CD4-positive, alpha-beta T cell treated with Interferon alpha-2 for 1 hour (primary cell): ENCODE measurements at places on chromosomes 12 and 14.
A peak's percentile ranks its signal among the peaks of the same experiment; 100 is the strongest.

DNA sequence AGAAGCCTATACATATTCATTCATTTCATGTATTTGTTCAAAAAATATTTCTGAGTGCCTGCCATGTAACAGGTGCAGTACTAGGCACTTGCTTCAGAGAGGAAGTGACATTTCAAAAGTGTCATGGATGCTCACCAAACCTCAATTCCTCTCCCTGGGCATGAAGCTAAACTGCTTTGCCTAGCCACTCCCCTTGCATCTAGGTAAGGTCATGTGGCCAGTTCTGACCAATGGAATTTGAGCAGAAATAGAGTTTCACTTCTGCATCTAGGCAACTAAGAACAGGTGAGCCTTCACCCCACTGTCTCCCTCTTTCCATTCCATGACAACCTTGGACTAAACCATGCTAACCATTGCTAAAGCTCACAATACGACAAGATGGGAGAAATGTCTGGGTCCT lies 27.6 kb downstream of the TC2N start:
- DNase-seq, result peak; percentile 44

DNA sequence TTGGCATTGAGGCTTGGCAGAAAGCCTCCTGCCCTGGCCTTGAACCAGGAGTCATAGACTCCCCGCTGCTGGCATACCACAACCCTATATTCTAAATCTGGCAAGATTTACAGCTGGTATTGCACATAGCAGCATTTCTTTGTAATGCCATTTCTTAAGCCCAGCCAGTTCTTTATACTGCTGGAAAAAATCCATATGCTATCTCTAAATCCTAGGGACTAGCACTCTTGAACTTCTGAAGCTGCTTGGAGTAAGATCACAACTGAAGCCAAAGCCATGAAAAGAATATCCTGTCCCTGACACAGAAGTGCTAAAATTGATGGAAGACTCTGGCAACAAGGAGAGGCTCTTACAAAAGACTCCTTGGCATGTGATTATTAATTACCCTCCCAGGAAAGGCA lies 89.3 kb downstream of the KCNC2 start:
- DNase-seq, result no peak

GRCh38 chr12:5518584-5519365 lies 86.9 kb downstream of the NTF3 start:
- no peak for DNase-seq

DNA sequence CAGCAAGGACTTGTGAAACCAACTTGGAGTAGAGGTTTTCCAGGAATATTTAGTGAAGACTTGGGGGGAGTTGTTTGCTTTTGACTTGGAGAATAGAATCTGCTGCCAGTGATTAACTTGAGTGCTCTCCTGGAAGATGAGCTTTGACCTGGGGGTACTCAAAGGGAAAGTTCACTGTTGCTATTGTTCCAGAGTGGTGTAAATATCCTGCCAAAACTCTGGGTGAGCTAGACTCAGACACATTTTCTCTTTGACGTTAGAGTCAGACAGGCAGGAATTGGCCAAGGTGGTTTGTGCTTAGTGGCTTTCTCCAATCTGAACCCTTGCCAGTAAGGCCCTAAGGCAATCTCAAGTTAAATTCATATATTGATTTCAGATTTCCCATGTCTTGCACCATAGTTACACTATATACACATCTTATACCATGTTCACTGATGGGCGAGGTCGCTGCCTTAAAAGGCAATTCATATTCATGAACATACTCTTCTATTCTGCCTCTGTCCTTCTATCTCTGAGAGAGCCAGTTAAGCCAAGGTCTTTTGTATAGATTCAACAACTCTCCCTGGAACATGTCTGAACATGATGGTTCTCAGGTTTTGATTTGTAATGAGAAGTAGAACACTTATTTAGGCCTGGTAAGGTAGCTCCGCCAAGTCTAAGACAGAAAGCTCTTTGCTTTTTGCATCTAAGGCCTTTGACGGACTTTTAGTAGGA lies 204.6 kb upstream of the SLC38A2 start:
- DNase-seq, result no peak

GRCh38 chr12:48156652-48157017 lies 680 bp downstream of the ASB8 start:
- no peak for DNase-seq

GRCh38 chr14:93346926-93347721 lies at the start of gene COX8C:
Gene COX8C (plus strand): TSS chr14:93347182. CDS start chr14:93347269, 87 bp downstream.
- no peak for DNase-seq

GRCh38 chr14:96105926-96106441 lies 66.8 kb downstream of the C14orf132 start:
- no peak for DNase-seq

DNA sequence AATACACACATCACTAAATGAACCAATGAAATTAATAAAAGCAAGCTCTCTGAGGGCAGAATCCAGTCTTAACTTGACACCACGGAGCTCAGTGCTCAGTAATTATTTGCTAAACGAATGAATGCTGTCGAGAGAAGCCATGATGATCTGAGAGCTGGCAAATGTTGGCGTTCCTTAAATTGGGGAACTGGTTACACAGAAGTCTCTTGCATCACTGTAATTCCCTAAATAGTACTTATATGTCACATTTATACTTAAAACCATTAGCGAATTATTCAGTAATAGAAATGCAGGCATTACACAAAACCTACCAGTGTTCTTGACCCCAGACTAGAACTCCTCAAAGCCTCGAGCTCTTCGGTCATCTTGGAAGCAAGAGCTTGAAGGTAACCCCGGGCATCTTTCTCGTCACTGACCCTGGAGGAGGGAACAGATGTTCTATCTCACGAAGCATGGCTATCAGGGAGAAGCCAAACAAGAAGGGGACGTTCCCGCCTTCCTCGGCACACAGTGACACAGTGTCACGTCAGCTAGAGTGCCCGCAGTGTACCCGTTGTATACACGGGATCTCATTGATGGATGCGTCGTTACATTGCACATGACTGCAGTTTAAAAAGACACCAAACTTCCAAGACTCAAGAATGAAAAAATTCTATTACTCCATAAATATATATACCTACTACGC lies 43.6 kb downstream of the AMN start:
- DNase-seq, result no peak

- no peak for DNase-seq
Observed at GRCh38 chr12:110301065-110301806, 20.2 kb downstream of the ATP2A2 start.

- no peak for DNase-seq
Observed at GRCh38 chr12:53660041-53660440, 15.8 kb downstream of the ATP5MC2 start.

GRCh38 chr12:116324654-116325335 lies 47.3 kb upstream of the MED13L start:
- DNase-seq, result no peak

GRCh38 chr14:85090681-85091080 lies 439.3 kb upstream of the FLRT2 start:
- DNase-seq, result no peak
